ENCODE measurements at places on chromosomes 1 and 21. TPM values are rescaled to one million over a fixed set of nuclear protein-coding genes. Genes with fewer than 3 reads are reported as not detected.
A peak's percentile ranks its signal among the peaks of the same experiment; 100 is the strongest.

DNA sequence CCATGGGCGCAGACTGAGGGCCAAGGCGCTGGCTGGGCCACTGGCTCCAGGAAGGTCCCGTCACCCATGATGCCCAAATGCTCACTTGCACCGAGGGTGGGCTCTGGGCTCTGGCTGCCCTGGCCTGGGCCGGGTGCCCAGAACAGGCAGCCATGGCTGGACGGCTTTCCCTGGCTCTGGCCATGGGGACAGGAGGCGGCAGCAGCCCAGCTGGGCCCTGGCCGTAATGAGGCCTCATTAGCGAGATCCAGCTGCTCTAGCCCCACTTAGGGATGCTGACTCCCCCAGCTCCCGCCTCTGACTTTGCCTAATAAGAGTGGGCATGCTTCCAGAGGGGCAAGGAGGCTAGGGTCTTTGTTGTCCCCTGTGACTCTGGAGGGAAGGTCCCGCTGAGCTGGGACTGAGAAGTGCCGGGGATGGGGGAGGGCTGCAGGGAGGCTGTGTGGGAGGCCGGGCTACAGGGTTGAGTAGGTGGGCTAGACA lies 11.8 kb downstream of the SLC6A9 start:
- no peak for DNase-seq
- no peaks in the 10 kb centered on the region for H3K27me3 ChIP-seq

GRCh38 chr1:32606565-32607371 lies 43.6 kb downstream of the ZBTB8OS start:
- H3K36me3 ChIP-seq: no peaks in the 10 kb centered on the region
- DNase-seq: no peak
- H3K27me3 ChIP-seq: no peaks in the 10 kb centered on the region

DNA sequence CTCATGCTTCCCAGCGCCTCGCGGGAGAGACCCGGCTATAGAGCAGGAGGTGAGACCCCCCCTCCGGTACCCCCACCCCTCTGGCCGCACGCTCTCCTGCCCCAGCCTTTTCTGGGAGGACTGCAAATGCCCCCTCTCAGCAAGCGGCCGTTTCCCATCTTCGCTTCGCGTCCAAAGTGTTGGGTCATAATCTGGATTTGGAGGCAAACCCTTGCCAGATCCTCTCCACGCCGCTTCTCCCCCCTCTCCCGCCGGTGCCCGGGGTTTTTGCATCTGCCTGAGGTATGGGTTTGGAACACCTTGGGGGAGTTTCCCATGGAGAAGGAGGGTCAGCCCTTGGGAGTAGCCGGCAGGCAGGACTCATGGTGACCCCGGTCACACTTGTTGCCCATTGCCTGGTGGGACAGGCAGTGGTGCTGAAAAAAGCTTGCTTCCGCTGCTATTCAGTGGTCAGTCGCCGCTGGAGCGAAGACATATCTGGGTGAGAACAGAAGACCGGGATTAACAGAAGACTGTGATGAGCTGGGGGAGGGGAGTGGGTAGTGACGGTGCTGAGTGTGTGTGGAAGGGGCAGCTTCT lies 935 bp downstream of the KCNK2 start:
- H3K36me3 ChIP-seq: no peaks in the 10 kb centered on the region
- H3K4me1 ChIP-seq: no peaks in the 10 kb centered on the region
- peak overlapping the region; percentile 38 for H3K4me3 ChIP-seq
- peaks cover 85% of the 10 kb centered on the region for H3K27me3 ChIP-seq
- no peak overlapping the region for H3K27ac ChIP-seq
- DNase-seq: peak; percentile 15

DNA sequence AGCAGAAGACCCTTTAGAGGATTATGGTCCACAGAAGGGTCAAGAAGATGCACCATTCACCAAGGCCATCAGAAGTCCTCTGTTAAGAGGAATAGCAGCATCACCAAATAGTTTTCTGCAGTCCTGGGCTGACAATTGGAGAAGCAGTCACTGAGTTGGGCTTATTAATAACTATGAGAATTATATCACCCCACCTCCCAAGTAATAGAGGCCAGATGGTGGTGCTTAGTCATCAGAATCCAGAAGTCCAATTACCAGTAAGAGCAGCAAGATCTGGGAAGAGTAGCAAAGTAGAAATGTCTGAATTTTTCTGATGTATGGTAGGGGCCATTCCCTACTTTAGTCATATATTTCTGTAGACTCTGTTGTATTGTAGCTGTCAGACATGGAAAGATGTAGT lies 6.1 kb upstream of the PSMA5 start:
- H3K36me3 ChIP-seq: no peaks in the 10 kb centered on the region
- H3K4me3 ChIP-seq: no peak overlapping the region
- peaks cover 6% of the 10 kb centered on the region for H3K4me1 ChIP-seq
- no peaks in the 10 kb centered on the region for H3K27me3 ChIP-seq
- no peak overlapping the region for H3K27ac ChIP-seq
- no peak for DNase-seq

GRCh38 chr1:51189421-51190073 lies 46.5 kb upstream of the RNF11 start:
- H3K36me3 ChIP-seq: no peaks in the 10 kb centered on the region
- H3K4me1 ChIP-seq: no peaks in the 10 kb centered on the region
- H3K27me3 ChIP-seq: no peaks in the 10 kb centered on the region
- H3K27ac ChIP-seq: no peak overlapping the region
- DNase-seq: peak; percentile 82
- no peak overlapping the region for H3K4me3 ChIP-seq

DNA sequence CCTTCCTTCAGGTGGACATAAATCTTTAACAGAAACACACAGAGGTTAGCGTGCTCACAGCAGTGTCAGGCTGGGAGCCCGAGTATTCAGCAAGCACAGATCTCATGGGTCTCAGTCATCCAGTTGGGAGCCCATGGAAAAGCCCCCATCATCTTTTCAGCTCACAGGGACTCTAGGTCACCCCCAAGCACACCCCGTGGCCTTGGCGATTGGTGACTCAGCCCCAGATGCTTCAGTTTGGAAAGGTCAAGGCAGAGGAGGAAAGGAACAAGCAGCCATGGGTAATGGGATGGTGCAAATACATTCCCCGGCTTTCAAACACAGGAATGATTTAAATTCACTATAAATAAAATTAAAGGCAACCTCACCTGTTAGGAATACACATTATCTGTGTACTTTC lies 88.9 kb downstream of the PGBD5 start:
- no peaks in the 10 kb centered on the region for H3K36me3 ChIP-seq
- DNase-seq: no peak
- no peaks in the 10 kb centered on the region for H3K4me1 ChIP-seq
- no peak overlapping the region for H3K4me3 ChIP-seq
- no peaks in the 10 kb centered on the region for H3K27me3 ChIP-seq

DNA sequence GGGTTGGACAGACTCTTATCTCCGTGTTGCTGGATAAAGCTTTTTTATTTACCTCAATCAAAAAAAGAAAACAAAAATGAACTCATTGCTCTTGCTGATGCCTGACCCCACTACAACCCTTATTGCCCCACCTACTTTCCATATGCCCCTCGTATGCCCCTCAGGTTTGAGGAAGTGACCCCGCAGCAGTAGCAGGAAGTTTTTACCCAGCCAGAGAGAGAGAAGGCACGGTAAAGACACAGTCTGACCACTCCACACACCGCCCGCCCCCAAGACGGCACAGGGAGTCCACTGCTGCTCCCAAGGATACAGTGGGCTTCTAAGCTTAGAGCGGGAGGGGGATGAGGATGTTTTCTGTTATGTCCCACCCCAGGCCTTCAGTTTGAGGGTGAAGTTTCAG lies 9.8 kb downstream of the PLEKHO1 start:
- DNase-seq: no peak
- H3K27ac ChIP-seq: no peak overlapping the region
- peaks cover 17% of the 10 kb centered on the region for H3K4me1 ChIP-seq
- no peaks in the 10 kb centered on the region for H3K36me3 ChIP-seq

DNA sequence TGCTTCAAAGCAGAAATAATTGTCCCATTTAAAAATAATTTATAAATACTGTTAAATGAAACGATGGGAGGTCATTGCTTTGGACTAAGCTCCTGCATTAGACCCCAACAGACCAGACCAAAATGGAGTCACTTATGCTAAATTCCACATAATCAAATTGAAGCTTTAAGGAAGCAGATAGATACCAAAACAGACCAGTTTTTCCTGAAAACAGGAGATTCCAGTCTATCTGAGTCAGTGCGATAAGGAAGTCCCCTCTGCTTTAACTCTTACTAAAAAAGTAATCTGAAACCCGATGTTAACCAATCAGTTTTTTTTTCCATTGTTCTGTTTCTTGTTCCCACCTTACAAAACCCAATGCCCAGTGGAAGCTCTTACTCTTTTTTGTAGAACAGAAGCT lies 16.2 kb upstream of the DNASE2B start:
- H3K27me3 ChIP-seq: no peaks in the 10 kb centered on the region
- H3K36me3 ChIP-seq: no peaks in the 10 kb centered on the region
- H3K4me3 ChIP-seq: no peak overlapping the region
- H3K4me1 ChIP-seq: no peaks in the 10 kb centered on the region

DNA sequence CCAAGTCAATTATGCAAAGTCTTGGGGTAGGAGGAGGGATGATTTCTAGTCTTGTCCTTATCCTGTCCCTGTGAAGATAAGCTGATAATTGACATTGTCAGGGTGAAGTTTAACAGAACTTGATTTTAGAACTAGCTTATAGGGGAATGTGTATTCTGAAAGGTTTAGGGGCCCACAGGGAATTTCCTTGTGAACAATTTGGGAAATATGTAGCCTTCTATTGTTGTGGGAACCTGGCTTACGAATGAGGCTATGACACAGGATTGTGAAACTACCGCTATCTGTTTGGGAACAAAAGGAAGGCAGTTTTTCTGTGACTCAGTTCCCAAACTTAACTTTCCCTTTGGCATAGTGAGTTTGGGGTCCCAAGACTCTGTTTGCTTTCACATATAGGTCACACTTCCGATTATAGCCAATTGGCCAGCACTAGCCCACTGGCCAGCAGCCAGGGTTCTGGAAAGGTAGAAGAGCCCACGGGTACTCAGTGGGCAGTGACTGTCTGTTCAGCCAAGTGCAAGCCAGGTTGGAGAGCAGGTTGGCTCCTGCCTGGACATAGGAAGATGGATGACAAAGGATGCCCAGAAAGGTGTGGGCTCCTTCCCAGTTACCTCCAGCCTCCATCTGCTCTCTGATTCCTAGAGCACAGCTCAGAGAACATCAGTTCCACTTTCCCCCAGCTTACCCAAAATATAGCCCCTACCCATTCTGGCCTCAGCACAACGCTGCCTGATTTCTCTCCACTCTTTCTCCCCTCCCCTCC lies 35.5 kb downstream of the H3-3A start:
- no peak overlapping the region for H3K27ac ChIP-seq
- no peak overlapping the region for H3K4me3 ChIP-seq
- no peaks in the 10 kb centered on the region for H3K27me3 ChIP-seq

GRCh38 chr1:208759255-208759654 lies 515.1 kb upstream of the PLXNA2 start:
- no peak overlapping the region for H3K27ac ChIP-seq
- no peaks in the 10 kb centered on the region for H3K4me1 ChIP-seq
- no peak for DNase-seq
- H3K4me3 ChIP-seq: no peak overlapping the region
- H3K36me3 ChIP-seq: no peaks in the 10 kb centered on the region

DNA sequence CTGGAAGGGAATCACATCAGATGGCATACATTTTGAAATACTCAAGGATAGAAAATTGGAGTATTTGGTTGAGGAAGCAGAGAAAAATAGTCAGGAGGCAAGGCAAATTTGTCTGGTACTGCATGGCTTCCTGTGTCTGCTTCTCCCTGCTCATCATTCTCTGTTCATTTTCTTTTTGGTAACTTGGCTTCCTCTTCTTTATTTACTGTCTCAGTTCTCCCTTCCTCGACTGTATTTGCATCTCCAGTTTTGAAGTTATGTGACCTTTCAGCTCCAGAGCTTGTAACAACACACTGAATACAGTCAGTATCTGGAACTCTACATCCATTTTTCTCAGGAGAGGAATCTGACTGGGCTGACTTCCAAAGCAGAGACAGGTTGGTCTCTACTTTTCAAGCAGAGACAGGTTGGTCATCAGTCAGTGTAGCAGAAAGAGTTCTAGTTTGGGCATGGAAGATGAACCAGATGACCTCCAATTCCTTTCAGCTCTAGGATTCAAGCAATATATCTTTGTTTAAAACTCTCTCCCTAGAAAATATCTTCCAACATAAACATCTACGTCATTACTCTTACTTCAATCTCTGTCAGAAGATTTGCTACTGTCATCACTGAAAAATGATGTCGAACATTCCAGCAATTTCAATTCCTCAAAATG lies 571.2 kb downstream of the ADGRL2 start:
- H3K4me1 ChIP-seq: no peaks in the 10 kb centered on the region
- H3K36me3 ChIP-seq: no peaks in the 10 kb centered on the region
- no peak overlapping the region for H3K27ac ChIP-seq
- H3K27me3 ChIP-seq: no peaks in the 10 kb centered on the region

DNA sequence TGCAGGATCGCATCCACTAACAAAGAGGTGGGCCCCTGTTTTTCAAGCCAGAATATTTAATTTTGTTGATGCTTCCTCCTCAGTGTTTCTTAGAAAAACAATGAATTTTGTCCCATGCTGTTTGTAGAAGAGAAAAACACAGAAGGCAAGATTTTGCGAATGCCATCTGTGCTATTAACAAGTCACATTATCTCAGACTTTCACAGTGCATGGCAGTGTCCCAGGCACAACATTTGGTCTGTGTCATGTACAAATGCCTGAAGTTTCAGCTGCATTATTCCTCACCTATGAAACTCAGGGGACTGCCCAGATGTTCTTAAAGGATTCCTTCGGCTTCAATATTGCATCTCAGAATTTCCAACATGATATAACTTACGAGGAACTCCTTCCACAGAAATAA lies 99.6 kb upstream of the ZC3H11B start:
- no peak for DNase-seq
- no peaks in the 10 kb centered on the region for H3K36me3 ChIP-seq
- H3K27ac ChIP-seq: no peak overlapping the region
- no peak overlapping the region for H3K4me3 ChIP-seq

DNA sequence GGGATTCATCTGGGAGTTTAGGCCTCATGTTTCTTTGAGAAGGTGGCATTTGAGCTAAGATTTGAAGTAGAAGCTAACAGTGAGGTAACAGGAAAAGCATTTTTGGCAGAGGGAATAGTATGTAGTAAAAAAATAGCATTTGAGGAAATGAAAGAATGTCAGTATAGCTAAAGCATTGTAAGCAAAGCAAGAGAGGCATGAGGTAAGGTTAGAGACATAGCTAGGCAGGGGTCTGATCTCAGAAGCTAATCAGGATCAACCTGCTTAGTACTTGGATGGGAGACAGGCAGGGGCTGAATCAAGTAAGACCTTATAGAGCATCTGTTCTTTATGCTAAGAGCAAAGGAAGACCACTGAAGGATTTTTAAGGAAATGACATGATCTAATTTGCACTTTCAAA lies 4.0 kb downstream of the POLR3C start:
- peaks cover 9% of the 10 kb centered on the region for H3K4me1 ChIP-seq
- DNase-seq: no peak
- H3K36me3 ChIP-seq: peaks cover 4% of the 10 kb centered on the region

- DNase-seq: no peak
- H3K4me3 ChIP-seq: no peak overlapping the region
- no peaks in the 10 kb centered on the region for H3K36me3 ChIP-seq
Measured at GRCh38 chr1:206754011-206754410, 16.6 kb upstream of the IL19 start.

GRCh38 chr1:25544243-25544764 lies 898 bp downstream of the LDLRAP1 start:
- peak overlapping the region; percentile 88 for H3K4me3 ChIP-seq
- H3K27ac ChIP-seq: no peak overlapping the region

HES3 gene
- not detected for total RNA-seq

FNDC10 gene
- total RNA-seq: 0.96 TPM

ZNF593OS gene
- 0.10 TPM for total RNA-seq

RIMKLA gene
- total RNA-seq: 1.1 TPM

FMN2 gene
- total RNA-seq: 0.97 TPM

S100A1 gene
- total RNA-seq: 2.7 TPM

DOCK7 gene
- 194 TPM for total RNA-seq

TMEM240 gene
- 6.2 TPM for total RNA-seq

SLC44A3 gene
- 70.2 TPM for total RNA-seq

Data from hepatocyte (in vitro differentiated cells).